ENCODE measurements at places on chromosomes 1 and 21.

DNA sequence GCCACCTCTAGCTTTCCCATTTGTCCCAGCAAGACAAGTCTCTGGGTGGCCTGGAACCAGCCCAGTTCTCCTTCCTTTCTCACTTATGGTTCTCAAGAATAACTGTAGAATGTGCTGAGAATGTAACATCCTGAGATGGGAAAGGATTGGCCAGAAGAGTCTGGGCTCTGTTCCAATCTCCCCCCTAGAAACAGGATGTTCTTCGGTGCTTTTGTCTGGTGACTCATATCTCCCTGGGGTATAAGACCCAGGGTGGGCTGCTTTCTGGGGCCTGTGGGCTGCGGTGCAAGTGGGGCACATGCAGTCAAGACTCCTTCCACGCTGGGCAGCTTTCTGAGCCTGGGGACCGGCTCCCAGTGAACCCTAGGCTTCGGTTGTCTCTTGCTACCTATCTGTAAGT, 251.2 kb upstream of the POU3F1 start:
- DNase-seq, result no peak

DNA sequence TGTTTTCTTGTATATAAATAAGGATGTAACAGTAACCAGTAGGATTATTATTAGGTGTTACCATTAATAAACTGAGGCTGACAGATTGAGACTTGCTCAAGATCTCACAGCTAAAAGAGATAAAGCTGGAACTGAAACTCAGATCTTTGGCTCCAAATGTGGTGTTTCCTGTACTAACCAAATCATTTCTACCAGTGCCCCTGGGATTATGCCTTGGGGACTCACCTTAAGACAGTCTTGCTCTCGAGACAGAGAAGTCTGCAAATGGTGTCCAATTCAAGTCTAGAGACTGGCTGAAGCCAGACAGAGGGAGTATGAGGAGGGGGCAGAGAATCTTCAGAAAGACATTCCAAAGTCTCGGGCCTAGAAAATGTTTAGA, 593 bp upstream of the CD53 start:
- no peak for DNase-seq

GRCh38 chr21:35351434-35351833, 302.3 kb upstream of the RUNX1 start:
- no peak for DNase-seq

- no peak for DNase-seq
These were observed 88.5 kb downstream of the ASH1L start for GRCh38 chr1:155474146-155474545.

DNA sequence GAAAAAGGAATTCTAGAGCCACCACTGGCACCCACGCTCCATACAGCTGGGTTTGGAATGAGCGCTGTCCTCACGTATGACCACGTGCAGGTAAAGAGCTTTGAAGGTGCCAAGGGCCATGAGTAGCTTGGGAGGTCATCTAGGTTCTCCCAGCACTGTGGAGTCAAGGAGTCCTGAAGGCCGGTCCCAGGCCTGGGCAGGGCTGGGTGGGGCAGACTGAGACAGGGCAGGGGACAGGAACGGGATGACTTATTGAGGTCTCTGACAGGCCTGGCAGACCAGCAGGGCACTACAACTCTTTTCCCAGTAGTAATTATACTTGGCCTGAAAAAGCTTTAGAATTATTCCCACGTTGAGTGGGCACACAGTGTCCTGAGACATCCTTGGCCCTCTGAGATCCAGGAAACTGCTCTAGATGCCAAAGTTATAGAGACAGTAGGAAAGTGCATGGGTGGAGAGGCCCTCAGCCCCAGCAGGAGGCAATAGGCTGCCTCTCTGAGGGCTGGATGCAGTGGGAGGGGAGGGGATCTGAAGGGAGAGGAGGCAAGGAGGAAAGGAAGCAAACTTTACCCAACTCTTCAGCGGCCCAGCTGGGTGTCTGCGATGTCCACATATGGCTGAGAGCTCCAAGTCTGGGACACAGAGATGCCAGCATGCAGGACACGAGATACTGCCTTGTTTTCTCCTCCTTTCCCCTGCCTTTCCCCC, 1.8 kb upstream of the CDA start:
- DNase-seq, result no peak

DNA sequence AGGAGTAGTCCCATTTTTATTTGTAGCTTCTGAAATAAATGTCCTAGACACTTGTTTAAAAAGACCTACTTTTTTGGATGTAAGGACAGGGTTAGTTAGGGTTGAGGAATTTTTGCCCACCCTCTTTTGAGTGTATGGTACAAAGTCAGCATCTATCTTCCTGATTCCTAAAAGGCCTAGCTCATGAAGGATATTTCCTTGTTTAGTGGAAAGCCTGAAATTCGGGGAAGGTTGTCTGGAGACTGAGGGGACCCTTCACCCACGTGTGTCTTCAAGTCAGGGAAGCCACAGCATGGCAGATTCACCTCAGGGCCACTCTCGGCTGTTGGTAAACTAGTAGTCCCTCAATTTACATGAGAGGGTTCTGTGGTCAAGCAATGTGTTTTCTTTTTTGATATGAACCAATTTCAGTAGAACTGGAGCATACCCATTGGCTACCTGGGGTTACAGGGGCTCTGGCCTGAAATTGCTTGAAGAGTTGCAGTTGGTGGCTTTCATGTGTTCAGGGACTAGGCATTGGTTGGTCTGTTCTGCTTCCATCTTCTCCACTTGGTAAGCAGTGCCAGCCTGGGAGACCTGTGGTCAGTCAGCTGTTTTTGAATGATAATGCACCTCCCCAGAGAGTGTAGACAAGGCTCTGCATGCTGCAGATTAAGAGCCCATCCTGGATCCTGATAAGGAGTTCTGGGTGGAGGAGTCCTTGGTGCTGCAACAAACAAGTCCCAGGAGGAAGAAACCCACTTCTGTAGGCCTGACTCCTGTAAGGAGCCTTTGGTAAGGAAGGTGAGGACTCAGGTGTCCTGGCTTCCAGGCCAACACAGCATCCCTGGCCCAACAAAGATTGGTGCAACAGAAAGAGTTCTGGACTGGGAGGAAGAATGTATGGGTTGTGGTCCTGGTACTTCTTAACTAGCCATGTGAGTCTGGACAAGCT, 6.3 kb downstream of the BTG2 start:
- DNase-seq, result no peak

- DNase-seq, result no peak
These were observed 93.1 kb downstream of the VAV3 start for GRCh38 chr1:107871687-107872395.

DNA sequence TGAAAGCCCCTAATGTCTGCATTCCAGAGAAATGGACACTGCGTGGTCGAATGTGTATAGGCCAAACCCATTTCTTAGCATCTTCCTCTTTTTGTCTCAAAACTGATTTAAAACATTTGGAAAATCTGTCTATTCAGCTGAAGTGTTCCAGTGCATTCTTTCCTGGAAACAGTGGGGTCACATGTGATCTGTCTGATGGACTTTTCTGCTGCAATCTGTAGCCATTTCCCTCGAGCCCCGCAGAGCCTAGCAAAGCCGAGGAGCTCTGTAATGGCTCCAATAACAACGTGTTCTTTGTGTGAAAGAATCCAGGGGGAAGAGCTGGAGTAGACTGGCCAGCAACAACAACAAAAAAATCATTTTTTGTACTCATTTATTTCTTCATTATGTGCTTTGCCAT, 329.3 kb downstream of the BARHL2 start:
- DNase-seq, result no peak

- DNase-seq, result no peak
These were observed 162.5 kb upstream of the JUN start for GRCh38 chr1:58946390-58946789.

- DNase-seq, result no peak
These were observed 11.1 kb downstream of the VANGL2 start for GRCh38 chr1:160411271-160412027.

GRCh38 chr1:117815926-117816325, 113.5 kb downstream of the GDAP2 start:
- DNase-seq, result no peak

GRCh38 chr1:181317261-181317930, 165.9 kb upstream of the CACNA1E start:
- DNase-seq, result no peak

DNA sequence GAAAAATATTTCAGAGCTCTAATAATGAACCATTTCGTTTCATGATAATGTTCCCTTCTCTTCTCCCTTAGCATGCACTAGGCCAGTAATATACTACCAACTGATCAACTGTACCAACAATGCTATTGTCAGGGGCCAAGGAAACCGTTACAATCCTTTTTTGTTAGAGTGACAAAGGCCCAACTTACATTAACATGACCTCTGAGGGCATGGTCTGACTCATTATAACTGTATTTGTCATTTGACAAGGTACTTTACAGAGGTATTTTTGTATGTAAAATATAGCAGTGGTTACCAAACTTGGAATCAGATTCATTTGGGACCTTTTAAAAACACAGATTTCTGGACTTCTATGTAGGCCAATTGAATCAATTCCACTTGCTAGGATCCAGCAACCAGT, 102.6 kb upstream of the RRP15 start:
- DNase-seq, result no peak

DNA sequence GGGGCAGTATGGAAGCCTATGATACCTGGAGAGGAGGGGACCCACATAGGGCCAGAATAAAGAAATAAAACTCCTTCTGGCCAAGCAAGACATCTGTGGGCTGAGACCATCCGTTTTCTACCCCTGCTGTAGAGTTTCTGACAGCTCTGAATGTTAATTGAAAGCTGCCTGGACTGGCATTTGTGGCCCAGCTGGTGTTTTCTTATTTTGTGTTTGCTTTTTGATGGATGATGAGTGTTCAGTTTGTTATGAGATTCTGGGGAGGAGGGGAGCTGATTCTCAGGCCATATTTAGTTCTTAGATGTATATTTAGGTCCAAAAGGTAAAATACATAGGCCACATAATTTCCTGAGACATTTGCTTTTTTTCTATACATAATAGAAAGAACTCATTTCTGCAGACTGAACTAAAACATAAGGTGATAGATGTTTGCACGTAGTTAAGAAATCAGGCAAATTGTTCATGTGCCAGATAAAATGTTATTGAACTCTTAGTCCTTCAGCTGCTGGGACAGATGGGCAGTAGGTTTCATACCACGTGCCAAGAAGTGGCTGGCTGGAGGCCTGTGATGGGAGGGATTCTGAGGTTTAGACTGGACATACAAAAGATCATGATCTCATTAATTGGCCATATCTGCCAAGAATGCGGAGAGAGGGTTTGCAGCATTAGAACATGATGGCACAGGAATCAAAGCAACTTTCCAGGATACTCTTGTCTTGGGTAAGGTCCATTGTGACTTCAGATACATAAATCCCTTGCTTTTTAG, 54.1 kb downstream of the DSCAM start:
- DNase-seq, result no peak

DNA sequence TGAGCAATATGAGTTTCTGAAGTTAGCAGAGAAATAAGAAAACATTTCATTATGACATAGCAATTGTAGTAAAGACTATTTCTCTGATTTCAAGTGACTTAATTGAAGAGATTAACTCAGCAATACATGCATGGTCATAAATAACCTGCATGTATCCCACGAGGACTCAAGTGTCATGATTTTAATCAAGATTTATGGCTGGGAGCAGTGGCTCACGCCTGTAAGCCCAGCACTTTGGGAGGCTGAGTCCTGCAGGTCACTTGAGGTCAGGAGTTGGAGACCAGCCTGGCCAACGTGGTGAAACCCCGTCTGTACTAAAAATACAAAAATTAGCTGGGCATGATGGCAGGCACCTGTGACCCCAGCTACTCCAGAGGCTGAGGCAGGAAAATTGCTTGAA, 311.9 kb upstream of the PLD5 start:
- DNase-seq, result no peak

DNA sequence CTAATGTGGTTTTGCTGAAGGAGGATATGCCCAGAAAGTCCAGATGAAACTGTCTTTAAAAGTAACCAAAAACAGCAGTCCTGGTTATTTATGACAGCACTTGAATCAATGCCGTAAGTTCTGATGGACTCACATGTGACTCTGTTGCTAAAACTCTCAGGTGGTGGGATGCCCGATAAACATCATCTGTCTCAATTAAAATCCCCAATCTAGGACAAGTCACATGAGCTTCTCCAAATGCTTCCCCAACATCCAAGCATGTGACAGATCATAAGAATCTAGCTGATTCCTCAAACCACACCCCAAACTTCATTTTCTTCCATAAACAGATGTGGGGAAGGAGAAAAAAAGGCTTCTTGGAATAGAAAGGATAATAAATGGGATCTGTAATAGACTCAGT, 786 bp upstream of the CTSK start:
- DNase-seq, result no peak

All from T-helper 2 cell treated with Interferon-gamma antibody and Interleukin-4, amounts not matched to agents 5 μg/mL and 100 μg/mL, for 36 hours (primary cell).